ENCODE measurements at places on chromosomes 3 and 15.

GRCh38 chr3:129627350-129628168 is 21.1 kb upstream of the PLXND1 start:
- DNase-seq = no peak

- no peak for DNase-seq
Observed at GRCh38 chr3:192577271-192577670, 150.1 kb downstream of the FGF12 start.

GRCh38 chr3:75140904-75141615 is 523.1 kb upstream of the FRG2C start:
- DNase-seq = no peak

DNA sequence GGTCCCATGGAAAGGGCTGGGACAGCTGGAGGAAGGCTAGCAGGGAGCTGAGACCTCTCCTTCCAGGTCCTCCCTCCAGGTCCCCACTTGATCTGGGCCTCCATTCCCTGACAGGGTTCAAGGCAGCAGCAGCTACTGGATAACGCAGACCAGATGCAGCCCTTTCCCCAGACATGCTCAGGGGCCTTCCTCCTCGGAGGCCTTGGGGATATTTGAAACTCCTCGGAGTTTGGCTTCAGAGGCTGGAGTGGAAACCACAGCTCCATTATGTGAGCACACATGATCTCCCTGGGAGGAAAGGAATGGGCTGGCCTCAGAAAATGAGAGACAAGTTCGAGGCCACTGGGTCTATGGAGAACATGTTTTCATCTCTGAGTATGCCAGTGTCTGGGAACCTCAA is 119.3 kb downstream of the SMAD6 start:
- DNase-seq = no peak
